ENCODE measurements at places on chromosomes 2 and 18.

DNA sequence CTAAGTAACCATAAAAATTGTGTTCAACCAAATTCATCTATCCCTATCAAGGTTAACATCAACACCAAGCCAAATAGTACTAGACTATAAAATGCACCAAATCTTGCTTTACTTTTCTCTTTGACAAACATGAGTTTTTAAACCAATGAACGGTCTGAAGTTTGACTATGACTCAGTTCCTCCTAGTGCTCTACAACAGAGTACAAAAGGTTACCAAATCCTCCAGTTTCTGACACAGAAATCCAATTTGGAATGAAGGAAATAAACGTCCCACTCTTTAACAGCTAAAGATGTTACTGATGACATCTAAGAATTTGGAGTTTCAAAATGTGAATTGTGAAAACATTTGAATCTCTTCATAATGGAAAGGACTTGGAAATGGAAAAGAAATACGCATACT lies 11.8 kb upstream of the ACVR1 start:
- no peak for DNase-seq

DNA sequence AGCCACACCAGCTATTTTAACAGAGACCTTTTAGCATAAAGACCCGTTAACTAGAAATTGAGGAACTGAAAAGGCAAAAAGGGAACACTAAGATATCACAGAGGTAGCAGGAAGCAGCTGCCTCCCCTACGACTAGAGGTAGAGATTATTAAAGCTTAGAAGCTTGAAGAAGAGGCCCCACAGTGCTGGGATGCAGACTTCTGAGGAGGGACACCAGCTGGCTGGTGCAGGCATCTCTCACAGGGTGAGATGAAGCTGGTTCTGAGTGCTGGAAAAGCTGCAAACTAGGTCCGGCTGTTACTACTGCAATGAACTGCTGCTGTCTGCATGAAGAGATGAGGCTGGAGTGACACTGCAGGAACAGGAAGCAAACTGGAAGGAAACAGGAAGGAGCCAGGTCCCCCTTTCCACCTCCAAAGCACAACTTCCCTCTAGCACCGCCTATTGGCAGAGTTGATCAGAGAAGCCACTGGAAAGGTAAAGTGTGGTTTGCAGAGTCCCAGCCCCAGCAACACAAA lies 61.2 kb upstream of the MRPS9 start:
- DNase-seq = no peak

DNA sequence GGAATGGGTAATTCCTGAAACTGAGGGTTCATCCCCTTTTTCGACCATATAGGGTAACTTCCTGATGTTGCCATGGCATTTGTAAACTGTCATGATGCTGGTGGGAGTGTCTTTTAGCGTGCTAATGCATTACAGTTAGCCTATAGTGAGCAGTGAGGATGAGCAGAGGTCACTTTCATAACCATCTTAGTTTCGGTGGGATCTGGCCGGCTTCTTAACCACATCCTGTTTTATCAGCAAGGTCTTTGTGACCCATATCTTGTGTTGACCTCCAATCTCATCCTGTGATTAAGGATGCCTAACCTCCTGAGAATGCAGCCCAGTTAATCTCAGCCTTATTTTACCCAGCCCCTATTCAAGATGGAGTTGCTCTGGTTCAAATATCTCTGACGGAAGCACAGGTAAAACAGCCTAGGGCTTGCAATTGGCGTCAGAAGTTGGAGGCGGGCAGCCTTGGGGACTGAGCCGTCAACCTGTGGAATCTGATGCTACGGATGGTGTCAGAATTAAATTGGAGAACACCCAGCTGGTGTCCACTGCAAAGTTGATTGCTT lies 19.5 kb downstream of the RALBP1 start:
- no peak for DNase-seq

DNA sequence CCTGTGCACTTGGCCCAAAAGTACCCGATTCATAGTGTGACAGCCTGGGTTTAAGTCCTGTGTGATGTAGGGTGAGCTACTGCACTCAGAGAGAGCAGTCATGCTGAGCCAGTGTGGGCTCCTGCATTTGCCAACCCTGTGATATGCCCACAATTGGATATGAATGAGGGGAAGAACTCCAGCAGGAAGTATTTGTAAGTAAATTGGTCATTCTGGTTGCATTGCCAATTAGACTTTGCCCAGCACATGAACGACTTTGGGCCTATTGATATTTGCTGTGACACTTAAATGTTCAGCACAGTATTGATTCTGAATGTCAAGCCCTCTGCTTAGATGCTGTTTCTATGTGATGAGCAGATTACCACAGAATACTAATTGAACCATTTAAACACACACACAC lies 570.9 kb downstream of the PIK3C3 start:
- DNase-seq = peak; percentile 86

DNA sequence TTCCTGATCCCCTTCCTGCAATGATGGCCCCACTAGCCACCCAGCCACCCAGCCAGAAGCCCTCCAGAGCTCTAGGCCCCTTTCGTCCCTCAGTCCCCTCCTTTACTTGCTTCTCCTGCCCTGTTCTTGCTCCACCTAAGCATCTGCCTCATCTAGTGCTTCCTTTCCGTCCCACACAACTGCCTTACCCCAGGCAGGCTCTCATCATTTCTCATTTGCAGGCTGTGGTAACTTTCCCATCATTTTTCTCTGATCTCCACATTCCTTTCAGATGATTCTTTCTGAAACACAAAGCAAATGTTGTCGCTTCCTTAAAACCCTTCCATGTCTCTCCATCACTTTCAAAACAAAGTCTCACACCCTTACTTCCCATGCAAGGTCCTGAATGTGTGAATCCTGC lies 459.8 kb downstream of the METTL4 start:
- no peak for DNase-seq

GRCh38 chr2:203252818-203253217 lies 14.0 kb downstream of the CYP20A1 start:
- no peak for DNase-seq

DNA sequence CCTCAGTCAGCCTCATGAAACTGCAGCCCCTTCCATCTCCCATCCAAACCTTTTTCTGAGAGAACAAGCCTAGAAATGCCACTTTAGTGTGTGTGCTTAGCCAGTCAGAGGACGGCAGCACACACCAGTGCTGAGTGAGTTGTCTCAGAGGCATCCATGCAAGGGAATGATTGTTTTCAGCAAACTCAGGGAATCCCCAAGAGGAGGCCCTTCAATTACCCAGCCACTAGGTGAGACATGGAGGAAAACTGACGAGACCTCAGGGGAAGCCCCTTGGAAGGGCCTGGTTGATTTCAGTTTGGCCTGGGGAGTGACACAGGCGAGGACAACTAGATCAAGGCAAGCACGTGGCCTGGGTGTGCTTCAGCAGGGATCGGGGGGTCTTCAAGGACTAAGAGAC lies 49.7 kb downstream of the APOB start:
- DNase-seq = no peak

GRCh38 chr18:26421503-26421902 lies 126.8 kb downstream of the KCTD1 start:
- no peak for DNase-seq

DNA sequence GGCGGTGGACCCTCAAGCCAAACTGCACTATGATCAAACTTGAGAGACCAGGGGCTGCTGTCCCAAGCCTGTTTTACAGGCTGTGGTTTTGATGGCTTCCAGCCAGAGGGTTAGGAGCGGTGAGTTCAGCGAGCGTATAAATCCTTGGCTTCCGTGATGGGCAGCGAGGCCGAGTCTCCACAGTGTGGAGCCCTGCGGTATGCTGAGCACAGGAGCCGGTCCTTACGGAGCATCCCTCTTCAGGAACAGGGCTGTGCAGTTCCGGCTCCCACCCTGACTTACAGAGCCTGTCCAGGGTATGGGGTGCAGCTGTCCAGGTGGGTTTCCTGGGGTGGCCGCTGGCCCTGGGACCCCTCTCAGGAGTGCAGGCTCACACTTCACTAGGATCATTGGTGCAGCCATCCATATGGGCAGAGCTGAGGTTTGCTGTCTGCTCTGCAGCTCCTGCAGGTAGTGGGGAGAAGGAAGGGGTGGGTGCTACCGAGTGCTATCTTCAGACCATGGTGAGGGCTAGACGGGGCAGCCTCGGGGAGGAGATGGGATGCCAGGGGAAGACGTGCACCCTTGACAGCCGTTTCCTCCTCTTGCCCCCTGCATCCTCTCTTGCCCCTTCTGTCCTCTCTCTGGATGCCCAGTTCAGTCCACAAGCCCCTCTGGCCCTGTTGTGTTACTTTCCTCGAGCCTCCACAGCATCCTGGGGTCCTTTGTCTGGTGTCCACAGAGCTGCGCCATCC lies 104.3 kb downstream of the FAM210A start:
- DNase-seq = no peak

DNA sequence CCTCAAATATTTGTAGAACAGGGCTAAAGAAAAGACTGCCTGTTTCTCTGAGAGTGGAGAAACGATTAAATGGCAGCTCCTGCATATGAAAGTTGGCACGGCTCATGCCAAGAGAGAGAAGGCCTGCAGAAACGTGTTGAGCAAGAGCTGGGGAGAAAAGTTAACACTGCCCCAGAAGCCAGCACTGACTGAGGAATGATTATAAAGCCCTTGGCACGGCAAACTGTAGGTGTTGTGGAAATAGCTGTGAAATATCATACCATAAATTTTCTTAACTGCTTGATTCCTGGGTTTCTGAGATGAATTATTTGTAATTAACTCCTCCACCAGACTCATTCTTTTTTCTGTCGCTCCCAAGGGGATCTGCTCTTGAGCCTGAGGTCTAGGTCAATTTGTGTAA lies 4.3 kb downstream of the FRZB start:
- peak; percentile 72 for DNase-seq

GRCh38 chr18:52715421-52715820 lies 375.4 kb downstream of the DCC start:
- no peak for DNase-seq

DNA sequence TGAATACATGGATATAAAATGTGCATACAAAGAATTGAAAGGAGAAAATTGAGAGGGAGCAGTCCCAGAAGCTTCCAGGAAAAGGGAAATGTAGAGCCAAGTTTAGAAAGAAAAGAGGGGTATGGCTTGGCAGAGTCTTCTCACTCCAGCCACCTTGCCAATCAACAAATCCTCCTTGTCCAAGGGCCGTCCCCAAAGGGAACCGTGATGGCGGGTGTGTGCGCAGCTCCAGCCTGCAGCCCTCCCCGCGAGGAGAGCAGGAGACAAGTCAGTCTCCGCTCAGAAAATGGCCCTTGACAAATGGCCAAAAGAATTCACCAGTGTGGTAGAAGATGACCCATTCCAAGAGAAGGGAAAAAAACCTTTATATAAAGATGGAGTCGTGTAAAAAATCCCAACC lies 448.3 kb upstream of the POU3F3 start:
- DNase-seq = no peak

DNA sequence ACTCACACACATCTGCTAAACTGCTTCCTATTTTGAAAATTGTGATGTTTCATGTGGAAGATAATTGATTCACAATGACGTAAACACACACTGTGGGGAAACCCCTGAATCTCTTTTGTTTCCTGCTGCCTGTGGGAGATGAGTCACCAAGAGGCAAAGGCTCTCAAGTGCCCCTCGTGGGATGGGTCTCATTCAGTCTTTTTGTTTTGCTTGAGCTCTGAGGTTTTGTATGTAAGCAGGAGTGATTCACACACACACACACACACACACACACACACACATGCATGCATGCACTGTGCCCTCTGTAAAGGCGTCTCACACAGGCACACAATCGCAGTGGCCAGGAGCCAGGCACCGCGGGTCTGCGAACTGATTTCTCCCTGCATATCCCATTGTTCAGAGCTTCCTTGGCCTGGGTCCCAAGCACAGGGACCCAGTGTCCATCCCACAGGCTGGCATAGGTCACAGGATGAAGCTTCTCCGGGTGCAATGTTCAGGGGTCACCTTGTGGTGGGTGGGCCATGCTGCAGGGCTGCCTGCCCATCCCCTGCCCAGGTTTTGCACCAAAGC lies 12.1 kb upstream of the ARHGEF4 start:
- no peak for DNase-seq

DNA sequence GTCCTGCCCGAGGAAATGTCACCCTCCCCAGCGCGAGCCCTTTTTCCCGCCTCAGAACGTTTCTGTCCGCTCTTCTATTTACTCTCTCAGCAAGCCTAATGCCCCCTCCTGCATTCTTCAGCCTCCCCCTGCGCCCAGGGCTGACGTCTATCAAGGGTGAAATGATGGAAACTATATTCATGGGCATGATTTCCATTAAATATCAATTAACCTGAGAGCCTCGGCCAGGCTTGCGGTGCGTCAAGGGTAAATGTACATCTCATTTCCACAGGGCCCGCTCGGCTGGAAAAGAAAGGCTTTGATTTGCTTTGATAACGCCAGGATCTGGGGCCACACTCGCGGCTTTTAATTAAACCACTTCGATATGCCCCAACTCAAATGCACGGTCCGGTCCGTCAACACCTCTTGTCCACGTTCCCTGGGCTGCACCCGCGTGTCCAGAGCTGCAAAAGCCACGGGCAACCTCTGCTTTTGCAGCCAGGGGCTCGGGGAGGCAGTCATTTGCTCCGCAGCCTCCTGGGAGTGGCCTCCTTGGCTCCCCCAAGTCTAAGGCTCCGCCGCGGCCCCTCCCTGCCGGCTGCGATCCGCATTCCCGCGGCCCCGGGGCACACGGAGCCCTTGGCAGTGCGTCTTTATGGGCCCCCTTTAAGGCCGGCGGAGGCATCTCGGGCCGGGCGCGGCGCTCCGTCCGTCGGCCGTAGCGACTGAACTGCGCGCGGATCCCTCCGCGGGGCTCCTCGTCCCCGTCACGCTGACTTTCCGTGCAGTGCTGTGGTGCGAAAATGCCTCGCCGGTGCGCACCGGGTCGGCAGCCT lies at the start of gene HOXD8:
TSS of gene HOXD8 (plus strand) at position 724 of the 815 bp plus-strand sequence. CDS start 662 bp downstream, outside the sequence.
- no peak for DNase-seq

DNA sequence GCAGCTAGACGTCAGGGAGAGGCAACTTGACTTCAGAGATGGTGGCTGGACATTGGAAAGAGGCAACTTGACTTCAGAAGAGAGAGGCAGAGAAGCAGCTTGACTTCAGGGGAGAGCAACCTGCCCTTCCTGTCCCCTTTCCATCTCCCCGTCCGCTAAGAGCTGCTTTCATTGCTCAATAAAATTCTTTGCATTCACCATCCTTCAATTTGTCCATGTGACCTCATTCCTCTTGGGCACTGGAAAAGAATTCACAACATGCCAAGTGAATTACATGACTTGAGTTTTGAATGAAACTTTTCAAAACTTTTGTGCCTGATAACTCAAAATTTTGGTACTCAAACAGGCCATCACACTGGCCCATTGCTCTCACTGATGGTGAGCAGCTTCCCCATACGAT lies 158.9 kb downstream of the DPP4 start:
- DNase-seq = no peak

- DNase-seq = peak; percentile 21
Observed at GRCh38 chr18:58611395-58612131, 17.3 kb downstream of the ALPK2 start.

- DNase-seq = no peak
Observed at GRCh38 chr2:39492095-39492590, 55.1 kb upstream of the MAP4K3 start.

- DNase-seq = no peak
Observed at GRCh38 chr2:67210430-67210829, 186.7 kb upstream of the ETAA1 start.

- no peak for DNase-seq
Observed at GRCh38 chr2:213627835-213628460, 343.7 kb downstream of the SPAG16 start.

- no peak for DNase-seq
Observed at GRCh38 chr18:65822826-65823225, 72.0 kb downstream of the CDH7 start.

- no peak for DNase-seq
Observed at GRCh38 chr18:58557008-58557435, 71.9 kb downstream of the ALPK2 start.

- no peak for DNase-seq
Observed at GRCh38 chr2:150126143-150126740, 361.2 kb downstream of the RND3 start.

All from left lobe of liver (tissue), 2 donors.